CD4-positive, alpha-beta T cell treated with Interleukin-1 beta for 1 hour (primary cell): ENCODE measurements at places on chromosomes 11 and 22.

- DNase-seq, result no peak
Observed at GRCh38 chr11:33044285-33044756, 4.9 kb downstream of the TCP11L1 start.

- no peak for DNase-seq
Observed at GRCh38 chr11:95363164-95363563, 132.2 kb upstream of the SESN3 start.

DNA sequence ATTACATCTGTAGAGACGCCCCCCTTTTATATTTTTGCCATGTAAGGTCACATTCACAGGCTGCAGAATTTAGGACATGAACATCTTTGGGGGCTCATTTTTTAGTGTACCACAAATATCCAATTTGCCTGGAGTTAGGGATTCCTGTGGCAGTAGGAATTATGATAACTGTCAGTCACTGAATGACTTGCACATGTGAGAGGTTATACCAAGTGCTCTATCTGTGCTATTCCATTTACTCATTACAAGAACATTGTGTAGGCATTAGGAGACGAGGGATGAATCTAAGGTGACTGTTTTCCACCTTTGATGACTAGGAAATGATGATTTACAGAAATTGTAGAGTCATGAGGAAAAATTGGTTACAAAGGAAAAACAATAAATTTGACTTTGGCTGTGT, 79.3 kb downstream of the LIF start:
- DNase-seq, result no peak

DNA sequence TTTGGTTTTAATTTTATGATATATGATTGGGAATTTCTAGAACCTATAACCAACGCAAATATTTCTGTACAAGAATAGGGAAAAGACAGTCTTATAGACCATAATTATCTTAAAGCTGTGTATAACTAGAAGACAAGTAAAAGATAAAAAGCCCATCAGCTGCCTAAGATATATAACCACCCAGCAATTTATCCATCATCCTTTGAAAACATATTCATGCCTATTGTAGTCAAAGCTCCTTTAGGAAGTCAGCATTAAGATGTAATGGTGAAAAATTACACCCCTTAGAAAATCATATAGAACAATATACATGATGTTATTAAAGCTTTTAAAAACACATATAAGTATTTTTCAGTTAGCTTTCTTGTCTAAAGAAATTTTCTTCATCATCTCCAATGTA, 46.4 kb downstream of the ELP4 start:
- DNase-seq, result no peak

DNA sequence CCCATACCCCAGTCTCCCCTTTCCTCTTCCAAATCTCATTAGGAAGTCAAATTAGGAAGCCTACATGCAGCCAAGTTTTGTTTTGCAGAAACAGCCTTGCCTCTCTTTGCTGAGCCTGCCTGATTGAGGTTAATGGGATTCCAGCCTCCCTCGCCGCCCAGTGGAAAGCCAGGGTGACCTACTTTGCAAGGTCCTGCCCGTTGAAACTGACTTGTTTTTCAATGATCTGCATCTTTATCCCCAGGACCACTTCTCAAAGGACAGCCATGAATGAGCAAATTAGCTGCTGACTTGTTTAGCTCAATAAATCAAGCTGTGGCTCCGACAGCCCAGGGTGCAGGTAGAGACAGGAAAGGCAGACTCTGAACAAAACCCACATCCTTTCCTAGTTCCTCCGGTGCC, 110.4 kb downstream of the RRAS2 start:
- no peak for DNase-seq

- no peak for DNase-seq
Observed at GRCh38 chr11:128254941-128255340, 332.4 kb downstream of the ETS1 start.

DNA sequence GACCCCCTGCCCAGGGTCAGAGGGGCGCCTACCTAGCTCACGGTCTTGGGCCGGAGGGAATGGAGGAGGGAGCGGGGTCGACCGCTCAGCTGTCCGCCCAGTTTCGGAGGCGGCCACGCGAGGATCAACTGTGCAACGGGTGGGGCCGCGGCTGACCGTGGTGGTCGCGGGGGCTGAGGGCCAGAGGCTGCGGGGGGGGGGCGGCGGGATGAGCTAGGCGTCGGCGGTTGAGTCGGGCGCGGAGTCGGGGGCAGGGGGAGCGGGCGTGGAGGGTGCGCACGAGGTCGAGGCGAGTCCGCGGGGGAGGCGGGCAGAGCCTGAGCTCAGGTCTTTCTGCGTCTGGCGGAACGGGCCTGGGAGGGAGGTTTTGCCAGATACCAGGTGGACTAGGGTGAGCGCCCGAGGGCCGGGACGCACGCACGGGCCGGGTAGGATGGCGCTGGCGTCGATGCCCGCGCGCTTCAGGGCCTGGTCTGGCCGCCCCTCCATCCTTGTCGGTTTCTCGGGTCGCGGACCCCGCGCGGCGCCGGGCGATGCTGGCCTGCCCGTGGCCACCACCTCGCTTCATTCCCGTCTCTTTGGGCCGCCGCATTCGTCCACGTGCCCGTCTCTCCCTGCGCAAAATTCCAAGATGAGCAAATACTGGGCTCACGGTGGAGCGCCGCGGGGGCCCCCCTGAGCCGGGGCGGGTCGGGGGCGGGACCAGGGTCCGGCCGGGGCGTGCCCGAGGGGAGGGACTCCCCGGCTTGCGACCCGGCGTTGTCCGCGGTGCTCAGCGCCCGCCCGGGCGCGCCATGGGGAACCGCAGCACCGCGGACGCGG, at the start of gene DRD4:
DRD4 (plus strand) TSS at position 759 of the 822 bp plus-strand sequence; CDS start at position 795, 36 bp downstream.
- no peak for DNase-seq

GRCh38 chr22:41286639-41287091, 678 bp upstream of the RANGAP1 start:
- DNase-seq, result peak; percentile 64

- no peak for DNase-seq
Observed at GRCh38 chr11:65126624-65127274, 4.6 kb downstream of the MRPL49 start.

GRCh38 chr11:44623731-44624491, 58.4 kb downstream of the CD82 start:
- DNase-seq, result no peak

- DNase-seq, result no peak
Observed at GRCh38 chr11:13047884-13048283, 38.8 kb downstream of the RASSF10 start.

- no peak for DNase-seq
Observed at GRCh38 chr11:86257446-86257845, 12.9 kb downstream of the EED start.

- no peak for DNase-seq
Observed at GRCh38 chr11:12845163-12845562, 164.0 kb upstream of the RASSF10 start.

DNA sequence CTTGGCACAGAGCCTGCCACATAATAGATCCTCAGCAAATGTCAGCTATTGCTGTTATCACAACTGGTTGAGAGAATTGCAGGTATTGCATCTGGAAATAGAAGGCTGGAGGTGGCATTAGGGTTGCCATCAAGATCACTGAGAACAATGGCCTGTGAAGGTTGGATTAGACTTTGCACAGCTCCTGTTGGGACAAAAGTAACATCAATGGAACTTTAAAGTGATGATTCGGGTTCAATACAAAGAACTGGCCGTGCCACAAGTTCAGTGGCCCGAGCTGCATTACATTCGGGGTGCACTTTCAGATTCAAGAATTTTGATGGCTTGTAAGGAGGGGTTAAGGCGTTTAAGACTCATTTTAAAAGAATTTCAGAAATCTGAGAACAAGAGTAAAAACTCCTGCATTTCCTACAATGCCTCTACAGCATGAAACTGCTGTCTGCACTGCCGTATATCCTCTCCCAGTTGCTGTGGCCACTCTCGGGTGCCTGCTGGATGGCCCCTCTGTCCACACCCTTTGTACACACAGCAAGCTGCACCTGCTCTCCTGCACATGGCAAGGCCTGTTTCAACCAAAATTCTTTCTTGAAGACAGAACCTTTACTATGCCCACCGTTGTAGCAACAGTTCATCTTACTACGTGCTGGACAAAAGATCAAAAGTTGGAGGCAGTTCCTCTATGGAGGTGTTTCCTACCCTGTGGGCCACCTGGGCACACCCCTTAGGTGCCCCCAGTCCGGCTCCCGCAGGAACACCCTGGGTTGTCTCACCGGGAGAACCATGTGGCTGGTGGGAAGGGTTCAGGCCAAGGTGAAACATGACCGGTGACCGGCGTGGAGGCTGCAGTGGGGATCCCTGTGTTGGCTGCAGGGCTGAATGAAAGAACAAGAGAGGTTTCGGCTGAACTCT, 17.5 kb upstream of the SHANK2 start:
- no peak for DNase-seq

- DNase-seq, result no peak
Observed at GRCh38 chr11:64078905-64079304, 43.2 kb downstream of the FLRT1 start.

- DNase-seq, result no peak
Observed at GRCh38 chr11:20256925-20257324, 96.7 kb upstream of the DBX1 start.

DNA sequence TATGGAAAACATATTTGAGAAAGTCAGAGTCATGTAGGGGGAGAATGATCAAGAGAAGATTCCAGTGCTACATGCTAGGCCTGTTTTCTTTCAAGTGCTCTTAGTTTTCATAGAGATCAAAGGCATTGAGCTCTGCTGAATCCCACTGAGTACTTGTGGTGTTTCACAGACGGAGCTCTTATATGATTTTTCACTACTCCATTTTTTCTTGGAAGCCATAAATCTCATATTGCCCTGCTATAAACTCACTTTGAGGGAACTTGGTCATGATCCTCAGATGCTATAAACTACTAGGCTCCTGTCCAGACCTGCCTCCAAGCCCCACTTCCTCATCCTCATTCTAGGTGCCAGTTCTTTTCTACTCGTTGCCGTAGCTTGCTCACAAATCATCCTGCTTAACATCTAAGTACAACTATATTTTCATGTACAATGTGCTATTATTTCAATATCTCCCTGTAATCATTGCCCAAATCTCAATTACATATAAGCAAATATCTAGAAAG, 180.8 kb upstream of the CCDC179 start:
- no peak for DNase-seq

- no peak for DNase-seq
Observed at GRCh38 chr11:86370922-86371594, 3.6 kb upstream of the CCDC81 start.

DNA sequence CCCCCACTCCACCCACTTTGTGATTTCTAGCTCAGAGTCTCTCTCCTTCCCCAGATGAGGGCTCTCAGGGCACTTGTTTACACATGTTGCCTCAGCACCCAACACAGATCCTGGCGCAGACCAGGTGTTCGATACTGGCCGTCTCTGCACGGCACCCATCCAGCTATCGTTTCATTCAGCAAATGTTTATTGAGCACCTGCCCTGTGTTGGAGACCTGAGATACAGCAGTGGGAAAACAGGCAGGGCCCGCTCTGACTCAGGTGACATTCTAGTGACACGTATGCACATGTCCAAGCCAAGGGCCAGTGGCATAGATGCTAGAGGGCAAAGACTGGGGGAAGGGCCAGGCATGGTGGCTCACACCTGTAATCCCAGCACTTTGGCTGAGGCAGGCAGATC, 71.9 kb downstream of the NFAM1 start:
- no peak for DNase-seq

GRCh38 chr22:31719850-31720471, 30.0 kb downstream of the PRR14L start:
- no peak for DNase-seq

DNA sequence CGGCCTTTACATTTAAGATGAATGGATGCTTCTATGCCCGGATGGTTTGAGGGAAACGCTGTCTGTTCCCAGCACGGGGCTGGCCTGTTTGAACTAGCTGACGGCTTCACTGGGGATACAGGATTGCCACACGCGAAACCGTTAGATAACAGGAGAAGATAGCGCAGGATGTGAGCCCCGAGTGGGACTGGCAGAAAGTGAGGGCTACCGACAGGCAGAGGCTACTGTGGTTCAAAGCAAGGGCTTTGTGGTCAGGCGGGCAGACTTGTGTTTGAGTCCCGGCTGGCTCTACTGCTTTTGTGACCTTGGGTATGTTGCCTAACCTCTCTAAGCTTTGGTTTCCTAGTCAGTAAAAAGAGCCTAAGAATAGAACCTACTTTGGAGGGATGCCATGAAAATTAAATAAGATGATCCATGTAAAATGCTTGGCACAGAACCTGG, 2.8 kb upstream of the OAF start:
- DNase-seq, result no peak

- no peak for DNase-seq
Observed at GRCh38 chr11:28674433-28675103, 566.4 kb downstream of the METTL15 start.

DNA sequence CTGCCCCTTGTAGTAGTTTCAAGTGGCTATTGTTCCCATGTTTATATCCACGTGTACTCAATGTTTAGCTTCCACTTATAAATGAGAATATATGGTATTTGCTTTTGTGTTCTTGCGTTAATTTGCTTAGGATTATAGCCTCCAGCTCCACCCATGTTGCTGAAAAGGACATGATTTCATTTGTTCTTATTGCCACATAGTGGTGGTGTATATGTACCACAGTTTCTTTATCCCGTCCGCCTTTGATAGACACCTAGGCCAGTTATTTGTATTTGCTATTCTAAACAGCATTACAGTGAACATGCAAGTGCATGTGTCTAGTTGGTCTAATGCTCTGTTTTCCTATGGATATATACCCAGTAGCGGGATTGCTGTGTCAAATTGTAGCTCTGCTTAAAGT, 6.8 kb downstream of the OR51B2 start:
- DNase-seq, result no peak

DNA sequence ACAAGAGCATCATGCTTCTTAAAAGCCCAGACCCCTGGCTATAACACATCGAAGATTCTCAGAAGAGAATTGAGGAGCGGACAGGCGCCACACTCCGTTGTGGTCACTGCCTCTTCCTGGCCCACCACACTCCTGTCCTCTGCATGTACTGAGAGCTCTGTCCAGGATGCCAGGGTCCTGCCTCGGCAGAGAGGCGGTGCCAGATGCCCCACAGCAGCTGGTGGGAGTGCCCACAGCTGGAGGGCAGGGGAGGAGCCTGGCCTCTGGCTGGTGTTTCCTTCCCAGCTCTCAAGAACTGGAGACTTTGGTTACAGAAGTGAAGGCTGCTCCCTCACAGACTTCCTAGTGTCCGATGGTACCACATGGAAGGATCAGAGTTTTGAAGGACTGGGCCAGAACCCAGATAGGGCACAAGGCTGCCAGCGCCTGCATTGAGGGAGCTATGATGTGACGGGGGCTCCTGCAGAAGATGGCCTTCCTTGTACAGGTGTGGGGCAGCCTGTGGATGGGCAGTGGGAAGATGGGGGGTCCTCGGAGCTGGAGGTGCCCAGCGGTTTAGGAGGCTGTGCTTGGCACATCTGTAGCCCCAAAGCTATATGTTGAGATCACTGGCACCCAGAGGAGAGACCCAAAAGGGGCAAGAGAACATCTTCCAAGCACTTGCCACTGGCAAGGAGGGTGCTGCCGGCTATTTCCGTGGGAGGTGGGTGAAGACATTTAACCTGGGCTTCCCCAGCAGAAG, 19.4 kb downstream of the RSPH14 start:
- no peak for DNase-seq

GRCh38 chr22:27435844-27436576, 365.5 kb downstream of the MN1 start:
- no peak for DNase-seq

GRCh38 chr22:48821346-48821690, 1006.4 kb downstream of the BRD1 start:
- DNase-seq, result no peak
